ENCODE measurements at places on chromosomes 6 and 20.

DNA sequence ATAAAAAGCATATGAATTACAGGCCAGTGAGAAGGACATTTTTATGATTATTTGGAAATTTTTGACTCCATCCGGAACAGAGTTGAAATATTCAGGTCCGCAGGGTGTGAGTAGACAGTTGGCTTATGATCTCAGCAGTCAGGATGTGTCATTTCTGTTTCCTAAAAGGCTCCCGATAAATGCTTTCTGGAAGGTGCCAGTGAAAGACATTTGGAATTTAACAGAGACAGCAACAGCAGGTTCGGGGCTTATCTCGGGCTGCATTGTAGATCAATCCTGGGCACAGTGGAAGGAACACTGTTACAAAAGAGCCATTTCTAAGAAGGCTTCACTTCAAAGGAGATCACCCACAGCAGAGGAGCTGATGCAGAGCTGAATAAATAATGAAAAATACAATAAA, 934.4 kb downstream of the KIF16B start:
- no peaks in the 10 kb centered on the region for H3K36me3 ChIP-seq
- no peak overlapping the region for H3K27ac ChIP-seq
- H3K4me3 ChIP-seq = no peak overlapping the region

DNA sequence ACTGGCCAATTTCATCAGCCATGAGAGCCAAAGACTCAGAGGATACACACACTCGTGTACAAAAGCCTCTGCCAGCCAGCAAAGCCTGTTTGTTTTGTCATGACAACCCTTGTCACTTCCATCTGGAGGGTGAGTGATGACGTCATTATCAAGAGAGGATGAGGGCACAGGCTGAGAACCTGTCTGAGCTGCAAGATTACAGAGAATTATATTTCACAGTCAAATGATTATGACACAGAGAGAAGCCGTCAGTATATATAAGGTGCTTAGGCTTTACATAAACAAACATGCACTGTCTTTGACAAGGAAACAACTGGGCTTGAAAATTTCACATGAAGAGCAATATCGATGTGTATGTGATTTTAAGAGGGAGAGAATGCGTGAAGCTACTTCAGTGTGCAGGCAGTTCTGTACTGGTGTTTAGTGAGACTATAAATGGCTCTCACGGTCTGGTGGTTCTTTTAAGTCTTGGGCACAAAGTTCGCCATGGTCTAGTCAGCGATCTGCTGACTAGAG, 36.5 kb upstream of the BCLAF1 start:
- peaks cover 23% of the 10 kb centered on the region for H3K4me1 ChIP-seq
- H3K4me3 ChIP-seq = no peak overlapping the region
- H3K27me3 ChIP-seq = no peaks in the 10 kb centered on the region
- H3K27ac ChIP-seq = no peak overlapping the region

DNA sequence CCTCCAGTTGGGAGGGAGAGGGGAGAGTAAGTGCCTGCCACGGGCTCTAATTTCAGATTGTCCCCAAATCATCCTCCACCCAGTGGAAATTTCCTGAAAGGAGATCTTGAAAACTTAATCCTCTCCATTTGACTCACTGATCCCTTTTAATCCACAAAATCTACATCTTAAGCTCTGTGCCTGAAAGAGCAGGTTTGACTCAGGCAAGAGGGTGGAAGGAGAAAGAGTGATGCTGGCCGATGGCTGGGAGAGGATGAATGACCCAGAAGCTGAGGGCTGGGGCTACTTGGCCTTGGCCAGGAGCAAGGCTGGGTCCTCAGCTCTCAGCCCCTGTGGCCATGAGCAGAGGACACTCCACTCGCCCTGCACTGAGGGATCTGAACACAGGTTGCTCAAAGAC, 8.1 kb downstream of the BPIFA2 start:
- no peak overlapping the region for H3K27ac ChIP-seq

- H3K4me1 ChIP-seq = peaks cover 56% of the 10 kb centered on the region
- H3K36me3 ChIP-seq = peaks cover 22% of the 10 kb centered on the region
- DNase-seq = no peak
- H3K27ac ChIP-seq = no peak overlapping the region
- peak overlapping the region; percentile 29 for H3K4me3 ChIP-seq
Observed at GRCh38 chr20:59028812-59029211, 3.3 kb downstream of the ATP5F1E start.

GRCh38 chr6:93423542-93423941, 4.2 kb upstream of the EPHA7 start:
- no peak overlapping the region for H3K27ac ChIP-seq
- peak; percentile 50 for DNase-seq
- H3K4me3 ChIP-seq = no peak overlapping the region
- no peaks in the 10 kb centered on the region for H3K27me3 ChIP-seq

DNA sequence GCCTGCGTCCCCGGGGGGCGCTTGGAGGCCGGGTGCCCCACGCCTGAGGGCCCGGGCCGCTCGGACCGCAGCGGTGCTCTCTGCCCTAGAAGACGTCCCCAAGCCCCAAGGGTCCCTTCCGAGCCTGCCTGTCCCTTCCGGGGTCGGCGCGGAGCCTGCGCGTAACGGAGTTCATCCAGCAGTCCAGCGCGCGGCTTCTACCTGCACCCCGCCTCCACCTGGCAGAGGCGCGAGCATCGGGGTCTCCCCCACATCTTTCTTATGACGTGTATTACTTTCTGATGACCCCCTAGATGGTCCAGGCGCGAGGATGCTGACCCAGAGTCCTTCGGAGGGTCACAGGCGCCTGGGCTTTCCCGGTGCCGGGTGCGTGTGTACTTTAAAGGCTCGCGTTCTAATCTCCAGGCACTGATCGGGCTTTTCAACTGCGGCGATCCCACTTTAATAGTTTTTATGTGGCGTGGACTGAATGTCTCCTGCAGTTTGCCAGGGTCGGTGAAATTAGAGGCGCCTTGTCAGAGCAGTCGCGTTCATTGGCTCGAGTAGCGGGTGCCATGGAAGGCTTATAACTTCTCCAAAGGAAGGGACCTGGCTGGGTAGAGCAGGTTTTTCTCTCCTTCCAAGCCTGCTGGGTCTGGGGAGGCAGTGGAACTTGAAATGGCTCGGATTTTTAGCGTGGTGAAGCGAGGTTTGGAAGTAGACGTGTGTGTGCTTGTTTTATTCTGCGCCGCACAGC, 912 bp downstream of the EYA4 start:
- H3K36me3 ChIP-seq = no peaks in the 10 kb centered on the region
- peak overlapping the region; percentile 45 for H3K4me3 ChIP-seq
- no peak overlapping the region for H3K27ac ChIP-seq

GRCh38 chr20:11195169-11195568, 521.4 kb upstream of the JAG1 start:
- H3K36me3 ChIP-seq = no peaks in the 10 kb centered on the region
- H3K27ac ChIP-seq = no peak overlapping the region
- no peak overlapping the region for H3K4me3 ChIP-seq
- no peaks in the 10 kb centered on the region for H3K4me1 ChIP-seq

- DNase-seq = no peak
- H3K27ac ChIP-seq = no peak overlapping the region
- no peaks in the 10 kb centered on the region for H3K36me3 ChIP-seq
- peaks cover 5% of the 10 kb centered on the region for H3K4me1 ChIP-seq
Observed at GRCh38 chr6:154395316-154395715, 38.7 kb upstream of the IPCEF1 start.

DNA sequence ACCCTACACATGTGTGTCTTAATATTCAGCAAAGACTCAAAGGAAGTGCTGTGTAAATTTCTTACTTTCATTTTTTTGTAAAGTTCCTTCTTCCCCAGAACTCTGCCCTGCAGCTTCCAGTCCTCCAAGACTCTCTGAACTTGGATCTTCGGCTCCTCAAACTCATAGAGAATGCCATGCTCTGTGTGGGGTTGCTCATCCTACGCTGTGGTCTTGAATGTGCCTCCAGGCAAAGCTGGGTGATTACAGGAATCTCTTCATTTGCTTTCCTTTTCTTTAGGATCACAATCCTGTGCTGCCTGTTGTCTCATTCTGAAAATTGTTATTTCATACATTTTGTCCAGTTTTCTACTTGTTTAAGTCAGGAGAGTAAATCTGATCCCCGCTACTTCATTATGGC, 14.5 kb upstream of the CDC5L start:
- H3K27me3 ChIP-seq = no peaks in the 10 kb centered on the region
- H3K36me3 ChIP-seq = no peaks in the 10 kb centered on the region
- no peaks in the 10 kb centered on the region for H3K4me1 ChIP-seq
- no peak overlapping the region for H3K27ac ChIP-seq
- DNase-seq = no peak

DNA sequence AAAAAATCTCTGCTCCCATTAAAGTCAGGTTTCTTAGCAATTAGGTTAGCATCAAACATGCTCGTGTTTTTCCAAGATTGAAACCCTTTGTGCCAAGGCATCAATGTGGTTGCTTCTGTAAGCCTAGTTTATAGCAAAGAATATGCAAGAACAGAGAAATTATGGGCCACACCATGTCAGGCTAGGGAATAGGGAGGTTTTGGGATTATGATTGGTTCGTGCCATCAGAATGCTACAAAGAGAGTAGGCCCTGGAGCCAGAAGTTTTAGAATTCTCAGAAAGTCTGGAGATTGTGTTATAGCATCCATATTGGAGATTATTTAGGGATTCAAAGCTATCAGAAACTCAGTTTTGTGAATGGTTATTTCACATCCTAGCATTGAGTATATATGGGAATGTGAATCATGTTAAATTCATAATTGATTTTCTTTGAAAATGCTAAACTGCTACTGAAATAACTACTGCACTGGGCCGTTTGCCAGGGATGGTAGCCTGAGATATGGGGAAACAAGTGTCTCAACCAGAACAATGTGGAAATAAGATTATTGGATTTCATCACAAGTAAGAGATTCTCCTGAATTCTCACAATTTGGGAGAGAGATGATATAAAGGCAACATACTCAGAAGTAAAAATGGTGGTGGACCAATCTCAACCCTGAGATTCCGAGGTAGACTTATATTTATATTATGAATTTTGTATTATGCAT, 45.3 kb downstream of the ZNF292 start:
- H3K27ac ChIP-seq = no peak overlapping the region
- no peaks in the 10 kb centered on the region for H3K4me1 ChIP-seq

DNA sequence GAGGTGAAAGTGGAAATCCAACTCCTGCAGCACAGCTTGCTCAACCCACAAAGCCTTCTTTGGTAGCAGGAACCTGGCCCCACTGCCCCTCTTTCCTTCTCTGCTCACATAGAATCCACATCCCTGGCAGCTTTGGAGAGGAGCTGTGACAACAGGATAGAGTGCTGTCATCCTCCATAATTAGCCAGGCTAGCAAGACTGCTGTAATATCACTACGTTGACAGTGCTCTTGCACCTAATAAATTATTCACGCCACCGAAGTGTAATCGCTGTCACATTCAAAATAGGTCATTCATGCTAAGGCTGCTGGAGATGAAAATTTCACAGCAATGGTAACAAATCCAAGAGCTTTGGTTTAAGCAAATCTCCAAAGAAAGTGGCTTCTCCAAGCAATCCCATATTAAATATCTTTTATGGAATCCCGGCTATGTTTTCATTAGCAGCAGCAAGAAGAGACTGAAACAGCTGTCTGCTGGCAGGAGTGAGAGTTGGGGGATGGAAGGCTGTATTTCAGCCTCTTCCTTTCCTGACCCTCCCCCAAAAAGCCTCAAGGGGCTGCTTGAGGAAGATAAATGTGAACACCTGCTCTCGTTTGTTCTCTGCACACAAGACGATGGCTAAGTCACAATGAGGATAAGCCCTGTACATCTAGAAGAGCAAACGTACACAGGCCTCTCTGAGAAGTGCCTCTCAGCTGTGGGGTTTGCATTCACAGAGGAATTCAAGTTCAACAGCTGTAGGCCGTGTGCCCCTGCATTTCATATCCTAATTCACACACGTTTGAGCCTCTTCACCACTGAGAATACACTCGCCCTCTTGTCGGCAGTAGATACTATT, 16.5 kb downstream of the RIPOR2 start:
- no peak for DNase-seq
- H3K36me3 ChIP-seq = no peaks in the 10 kb centered on the region
- H3K4me3 ChIP-seq = peak overlapping the region; percentile 10
- no peak overlapping the region for H3K27ac ChIP-seq

- no peak overlapping the region for H3K27ac ChIP-seq
- no peak for DNase-seq
- H3K36me3 ChIP-seq = peaks cover 100% of the 10 kb centered on the region
- H3K27me3 ChIP-seq = no peaks in the 10 kb centered on the region
Observed at GRCh38 chr20:25282034-25282781, 34.3 kb downstream of the PYGB start.

DNA sequence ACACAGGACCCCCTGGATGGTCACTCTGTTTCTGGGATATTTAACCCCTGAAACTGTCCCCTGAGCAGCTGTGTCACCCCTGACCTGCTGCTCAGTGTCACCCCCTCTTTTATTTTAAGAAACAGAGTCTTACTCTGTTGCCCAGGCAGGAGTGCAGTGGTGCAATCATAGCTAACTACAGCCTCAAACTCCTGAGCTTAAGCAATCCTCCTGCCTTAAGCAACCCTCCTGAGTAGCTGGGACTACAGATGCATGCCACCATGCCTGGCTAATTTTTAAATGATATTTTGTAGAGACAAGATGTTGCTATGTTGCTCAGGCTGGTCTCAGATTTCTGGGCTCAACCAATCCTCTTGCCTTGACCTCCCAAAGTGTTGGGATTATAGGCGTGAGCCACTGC, 21.5 kb upstream of the GTSF1L start:
- H3K27me3 ChIP-seq = peaks cover 15% of the 10 kb centered on the region
- no peak for DNase-seq
- no peak overlapping the region for H3K4me3 ChIP-seq

DNA sequence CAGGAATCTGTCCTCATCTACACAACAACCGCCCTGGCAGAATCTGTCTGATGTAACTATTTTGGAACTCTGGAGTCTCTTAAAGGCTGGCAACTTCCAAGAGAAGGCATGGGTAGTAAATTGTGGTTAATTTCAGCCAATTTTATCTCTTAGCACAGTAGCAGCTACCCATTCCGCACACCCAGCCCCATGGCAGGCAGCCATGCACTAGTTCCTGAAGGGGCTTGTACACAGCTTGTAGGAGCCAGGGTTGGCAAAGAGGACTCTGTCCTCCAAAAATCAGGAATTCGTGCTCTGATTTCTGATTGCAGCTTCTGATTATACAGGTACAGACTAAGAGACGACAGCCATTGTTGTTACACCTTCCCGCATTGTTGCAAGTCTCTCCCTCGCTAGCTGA, 155.9 kb downstream of the RNF144B start:
- H3K4me1 ChIP-seq = no peaks in the 10 kb centered on the region
- no peak overlapping the region for H3K27ac ChIP-seq
- no peak for DNase-seq
- no peaks in the 10 kb centered on the region for H3K36me3 ChIP-seq

GRCh38 chr20:47704746-47705496, 80.4 kb downstream of the SULF2 start:
- H3K4me1 ChIP-seq = peaks cover 2% of the 10 kb centered on the region
- no peak overlapping the region for H3K27ac ChIP-seq
- H3K27me3 ChIP-seq = no peaks in the 10 kb centered on the region
- DNase-seq = no peak
- no peak overlapping the region for H3K4me3 ChIP-seq

DNA sequence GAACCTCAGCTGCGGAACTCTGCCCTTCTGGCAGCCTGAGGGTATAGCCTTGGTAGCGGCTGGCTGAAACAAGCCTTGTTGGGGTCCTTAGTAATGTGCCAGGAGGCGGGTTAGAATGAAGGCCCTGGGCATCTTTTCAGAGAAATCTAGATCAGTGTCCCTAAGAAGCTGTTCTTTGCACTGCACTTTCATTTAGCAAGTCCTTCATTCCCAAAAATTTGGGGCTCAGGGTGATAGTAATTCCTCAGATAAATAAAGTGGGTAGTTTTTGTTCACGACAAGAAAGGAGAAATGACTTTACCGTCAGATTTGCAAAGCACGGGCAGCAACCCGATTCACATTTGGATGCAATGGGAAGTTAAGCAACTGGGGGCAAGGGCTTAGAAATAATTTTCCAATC, 3.2 kb downstream of the INSM1 start:
- no peak overlapping the region for H3K27ac ChIP-seq
- no peaks in the 10 kb centered on the region for H3K36me3 ChIP-seq
- peaks cover 28% of the 10 kb centered on the region for H3K27me3 ChIP-seq
- H3K4me3 ChIP-seq = no peak overlapping the region
- H3K4me1 ChIP-seq = peaks cover 9% of the 10 kb centered on the region
